ENCODE measurements at places on chromosomes 1 and 21. TPM values are rescaled to one million over a fixed set of nuclear protein-coding genes. Genes with fewer than 3 reads are reported as not detected.

The ANGPTL7 gene
- total RNA-seq = 1.1 TPM

The RGS1 gene
- total RNA-seq = 27.8 TPM

DNA sequence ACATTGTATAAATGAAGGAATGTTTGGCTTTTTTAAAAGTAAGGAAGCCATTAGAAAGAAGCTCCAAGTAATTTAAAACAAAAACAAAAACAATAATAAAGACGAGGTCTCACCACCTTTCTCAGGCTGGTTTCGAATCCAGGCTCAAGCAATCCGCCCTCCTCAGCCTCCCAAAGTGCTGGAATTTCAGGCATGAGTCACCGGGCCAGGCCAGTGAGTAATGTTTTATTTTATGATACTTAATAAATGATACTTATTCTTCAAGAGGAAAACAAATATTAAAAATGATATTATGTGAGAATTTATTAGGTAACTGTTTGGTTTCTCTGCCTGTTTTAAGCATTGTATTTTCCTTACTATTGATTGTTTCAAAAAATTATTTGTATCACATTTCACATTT, 201.4 kb upstream of the BRINP3 start:
- no peak for DNase-seq

DNA sequence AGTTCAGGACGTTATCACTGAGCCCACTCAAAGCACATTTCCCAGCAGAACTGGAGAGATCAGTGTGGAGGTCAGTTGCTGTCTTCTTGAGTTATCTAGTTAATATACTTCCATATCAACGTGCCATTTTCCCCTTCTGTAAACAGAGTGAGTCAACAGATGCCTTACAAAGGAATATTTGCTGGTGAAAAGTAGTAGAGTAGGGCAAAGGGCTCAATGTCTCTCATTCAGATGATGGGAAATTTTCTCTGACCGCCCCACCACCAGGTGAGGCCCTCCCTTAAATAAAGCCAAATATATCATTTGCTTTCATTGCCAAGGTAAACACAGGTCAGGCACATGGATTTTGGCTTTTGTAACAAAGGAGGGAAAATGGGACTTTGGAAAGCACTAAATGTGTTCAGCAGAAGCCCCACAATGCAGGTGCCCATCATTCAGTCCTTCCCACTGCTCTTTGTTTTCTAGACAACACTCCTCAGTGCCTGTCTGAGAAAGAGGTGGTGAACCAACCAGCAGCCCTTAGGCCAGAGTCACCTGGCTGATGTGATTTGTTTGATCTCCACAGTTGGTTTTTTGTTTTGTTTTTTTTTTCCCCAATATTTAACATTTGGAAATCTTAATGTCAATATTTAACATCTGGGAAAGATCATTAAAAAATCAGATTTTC, 40.5 kb upstream of the SAMD13 start:
- no peak for DNase-seq

DNA sequence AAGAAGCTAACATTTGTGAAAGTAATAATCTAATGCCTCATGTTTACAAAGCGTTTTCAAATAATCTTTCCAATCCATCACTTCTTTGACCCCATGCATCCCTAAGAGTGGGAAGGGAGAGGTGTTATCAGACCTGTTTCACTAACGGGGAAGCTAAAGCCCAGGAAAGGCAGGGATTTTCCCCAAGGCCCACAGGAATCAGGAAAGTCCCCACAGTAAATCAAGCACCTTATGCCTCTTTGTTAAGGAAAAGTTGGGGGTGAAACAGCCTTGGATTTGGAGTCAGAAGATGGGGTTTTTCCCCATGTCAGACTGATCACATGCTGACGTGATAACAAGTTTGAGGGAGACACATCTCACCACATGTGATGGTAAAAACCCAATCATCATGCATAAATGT, 20.0 kb upstream of the ANGPTL7 start:
- DNase-seq = no peak

GRCh38 chr1:30909365-30910068, 959 bp upstream of the SDC3 start:
- no peak for DNase-seq

DNA sequence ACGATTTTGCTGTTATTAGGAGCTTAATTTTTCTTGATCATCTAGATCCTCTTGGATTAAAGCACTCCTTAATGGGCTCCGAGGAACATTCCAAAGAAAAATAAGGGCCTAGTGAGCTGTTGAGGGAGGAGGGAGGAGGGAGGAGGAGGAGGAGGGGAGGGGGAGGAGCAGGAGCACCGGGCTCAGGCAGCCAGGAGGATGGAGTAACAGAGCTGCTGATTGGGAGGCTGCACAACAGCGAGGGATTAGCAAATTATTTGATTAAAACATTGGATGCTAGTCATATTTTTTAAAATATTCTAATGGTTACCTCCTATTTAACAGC, 302.1 kb upstream of the RRP15 start:
- no peak for DNase-seq
